NCI-H1105 (cell line): ENCODE measurements at places on chromosomes 1 and 21.

GRCh38 chr1:7922301-7922700 is 18.3 kb downstream of the TNFRSF9 start:
- no peak for DNase-seq

GRCh38 chr1:156129687-156130577 is 15.4 kb downstream of the LMNA start:
- peak; percentile 56 for DNase-seq

DNA sequence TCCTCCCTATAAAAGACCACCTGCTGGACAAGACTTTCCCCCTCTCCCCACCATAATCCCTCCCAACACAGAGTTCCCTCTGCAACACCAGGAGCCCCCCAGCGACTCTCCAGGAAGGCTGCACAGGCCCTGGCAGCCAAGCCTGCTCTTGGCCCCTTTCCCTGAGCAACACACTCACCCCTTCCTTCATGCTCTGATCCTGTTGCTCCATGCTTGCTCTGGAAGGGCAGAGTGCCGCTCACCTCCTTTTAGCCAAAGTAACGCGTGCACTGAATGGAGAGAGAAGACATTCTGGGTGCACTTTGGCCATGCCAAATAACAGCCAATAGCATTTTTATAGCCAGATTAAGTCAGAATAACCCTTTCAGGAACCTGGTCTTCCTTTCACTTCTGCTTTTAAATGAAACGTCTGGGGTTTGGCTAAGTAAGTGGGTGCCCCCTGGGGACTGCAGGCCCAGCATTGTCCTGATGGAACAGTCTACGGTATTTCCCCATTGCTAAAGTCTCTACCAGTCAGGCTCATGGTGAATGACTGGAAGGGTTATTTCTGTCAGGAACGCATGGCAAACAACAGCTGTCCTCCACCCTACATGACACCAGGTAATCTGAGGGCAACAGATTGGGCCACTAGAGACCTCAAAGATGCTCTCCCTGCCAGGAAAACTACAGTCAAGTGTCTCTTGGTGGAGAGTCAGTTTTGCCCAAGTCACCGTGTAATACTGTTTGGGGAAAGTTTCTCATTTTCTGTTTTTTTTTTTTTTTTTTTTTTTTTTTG is at the start of gene SLC2A5:
TSS of gene SLC2A5 (minus strand) at position 310 of the 775 bp plus-strand sequence. CDS start at position 211, 99 bp downstream.
- no peak for DNase-seq

DNA sequence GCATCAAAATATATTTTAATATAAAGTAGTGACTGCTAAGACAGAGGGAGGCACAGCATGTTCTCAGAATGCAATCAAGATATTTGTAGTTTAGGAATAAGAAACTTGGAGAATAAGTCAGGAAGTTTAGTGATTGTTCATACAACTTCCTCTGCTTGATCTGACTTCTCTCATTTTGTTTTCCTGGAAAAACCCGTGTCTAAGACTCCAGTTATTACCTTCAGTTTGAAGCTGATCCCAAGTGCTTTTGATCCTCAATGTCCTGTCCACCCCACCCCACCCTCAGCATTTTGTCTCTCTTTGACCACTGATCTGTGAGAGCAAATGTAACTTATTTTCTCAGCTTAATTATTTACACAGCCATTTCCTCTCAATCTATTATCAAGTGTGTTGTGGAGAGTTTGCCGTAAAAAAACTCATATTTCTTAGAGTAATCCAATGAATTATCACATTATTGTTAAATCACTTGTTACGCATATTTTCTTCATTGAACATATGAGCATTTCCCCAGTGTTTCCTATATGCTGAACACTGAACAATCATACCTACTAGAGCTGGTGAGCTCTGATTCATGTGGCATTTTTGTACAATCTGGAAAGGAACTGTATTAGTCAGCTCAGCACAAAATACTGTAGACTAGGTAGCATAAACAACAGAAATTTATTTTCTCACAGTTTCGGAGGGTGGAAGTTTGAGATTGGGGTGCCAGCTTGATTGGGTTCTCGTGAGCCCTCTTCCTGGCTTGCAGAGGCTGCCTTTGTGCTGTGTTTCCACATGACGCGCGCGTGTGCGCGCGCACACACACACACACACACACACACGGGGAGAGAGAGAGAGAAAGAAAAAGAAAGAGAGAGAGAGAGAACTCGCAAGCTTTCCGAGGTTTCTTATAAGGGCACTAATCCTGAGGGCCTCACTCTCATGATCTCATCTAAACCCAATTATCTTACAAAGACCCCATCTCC is 65.5 kb upstream of the DPYD start:
- no peak for DNase-seq

GRCh38 chr1:84726593-84727499 is 36.6 kb upstream of the SSX2IP start:
- no peak for DNase-seq

DNA sequence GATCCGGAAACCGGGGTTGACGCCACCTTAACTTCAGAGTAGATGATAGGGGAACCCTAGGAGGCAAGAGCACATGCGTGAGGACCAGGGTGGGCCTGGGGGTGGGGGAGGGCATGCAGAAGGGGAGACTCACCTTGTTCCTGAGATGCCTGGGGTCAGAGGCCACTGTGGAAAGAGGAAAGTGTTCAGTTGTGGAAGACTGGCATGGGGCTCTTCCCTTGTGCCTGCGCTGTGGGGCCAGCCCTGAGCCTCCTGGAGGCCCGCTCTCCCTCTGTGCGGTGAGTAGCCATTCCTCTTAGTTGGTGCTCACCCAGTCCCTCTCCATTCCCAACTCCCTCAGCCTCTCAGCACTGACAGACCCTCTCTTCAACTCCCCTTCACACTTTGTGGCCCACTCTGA is 36.6 kb downstream of the FCRL5 start:
- DNase-seq, result no peak

GRCh38 chr1:101898137-101898536 is 98.6 kb downstream of the OLFM3 start:
- DNase-seq, result no peak

- no peak for DNase-seq
Measured at GRCh38 chr1:173479649-173480048, 2.5 kb downstream of the PRDX6 start.

DNA sequence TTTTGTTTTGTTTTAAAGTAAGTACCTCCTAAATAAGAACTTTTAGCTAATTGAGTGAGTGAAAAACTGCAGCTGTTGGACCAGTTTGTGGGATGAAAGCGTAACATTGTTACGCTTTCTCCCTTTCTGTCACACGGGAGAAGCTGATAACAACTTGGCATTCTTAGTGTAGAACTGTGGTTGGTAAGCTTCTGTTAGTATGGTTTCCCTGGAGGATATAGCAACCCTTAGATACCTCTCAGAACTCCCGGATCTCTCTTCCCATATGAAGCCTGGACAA is 98.2 kb downstream of the CACHD1 start:
- no peak for DNase-seq

DNA sequence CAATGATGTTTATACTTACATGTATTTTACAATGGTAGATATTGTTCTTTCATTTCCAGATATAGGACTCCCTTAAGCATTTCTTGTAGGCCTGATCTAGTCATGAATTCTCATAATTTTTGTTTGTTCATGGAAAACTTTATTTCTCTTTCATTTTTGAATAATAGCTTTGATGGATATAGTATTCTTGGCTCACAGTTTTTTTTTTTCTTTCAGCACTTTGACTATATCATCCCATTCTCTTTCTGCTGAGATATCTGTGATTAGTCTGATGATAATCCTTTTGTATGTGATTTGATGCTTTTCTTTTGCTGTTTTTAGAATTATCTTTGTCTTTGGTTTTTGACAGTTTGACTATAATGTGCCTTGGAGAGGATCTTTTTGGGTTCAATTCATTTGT is 24.1 kb upstream of the CHODL start:
- no peak for DNase-seq

- DNase-seq, result no peak
Measured at GRCh38 chr1:229033480-229033879, 237.4 kb upstream of the RAB4A start.

DNA sequence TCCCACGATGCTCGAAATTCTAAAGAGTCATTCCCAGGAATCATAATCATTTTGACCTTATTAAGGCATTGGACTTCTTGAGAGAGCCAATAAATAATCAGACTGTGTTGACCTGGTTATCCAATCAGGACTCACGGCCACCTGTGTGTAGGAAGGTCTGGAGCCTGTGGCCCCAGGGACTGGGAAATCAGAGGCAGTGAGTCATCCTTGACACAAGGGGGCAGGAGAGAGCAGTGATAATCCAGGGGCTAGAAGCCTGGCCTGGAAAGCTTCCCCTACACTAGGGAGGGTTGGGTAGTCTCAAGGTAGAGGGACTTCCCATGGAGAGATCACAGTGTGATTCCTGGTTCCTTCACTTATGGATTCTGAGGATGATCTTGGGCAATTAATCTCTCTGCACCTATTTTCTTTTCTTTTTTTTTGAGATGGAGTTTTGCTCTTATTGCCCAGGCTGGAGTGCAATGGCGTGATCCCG is 4.7 kb downstream of the MR1 start:
- DNase-seq, result peak; percentile 50

DNA sequence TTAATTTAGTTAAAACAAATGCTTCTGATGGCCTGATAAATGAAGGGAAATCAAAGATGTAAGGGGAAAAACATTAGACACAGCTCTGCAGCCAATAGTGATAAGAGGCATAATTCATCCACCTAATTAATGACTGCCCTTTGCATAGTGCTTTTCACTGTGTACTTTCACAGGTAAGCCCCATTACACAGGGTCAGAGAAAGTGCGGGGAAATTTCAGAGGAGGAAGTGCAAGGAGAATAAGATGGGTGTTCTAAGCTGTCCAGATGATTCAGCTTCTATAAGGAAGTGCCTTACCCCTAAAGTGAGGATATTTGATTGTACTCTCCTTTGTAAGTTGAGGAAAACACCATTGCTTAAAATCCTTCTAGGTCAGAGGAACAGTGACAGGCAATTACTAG is 88.0 kb downstream of the NR5A2 start:
- no peak for DNase-seq

DNA sequence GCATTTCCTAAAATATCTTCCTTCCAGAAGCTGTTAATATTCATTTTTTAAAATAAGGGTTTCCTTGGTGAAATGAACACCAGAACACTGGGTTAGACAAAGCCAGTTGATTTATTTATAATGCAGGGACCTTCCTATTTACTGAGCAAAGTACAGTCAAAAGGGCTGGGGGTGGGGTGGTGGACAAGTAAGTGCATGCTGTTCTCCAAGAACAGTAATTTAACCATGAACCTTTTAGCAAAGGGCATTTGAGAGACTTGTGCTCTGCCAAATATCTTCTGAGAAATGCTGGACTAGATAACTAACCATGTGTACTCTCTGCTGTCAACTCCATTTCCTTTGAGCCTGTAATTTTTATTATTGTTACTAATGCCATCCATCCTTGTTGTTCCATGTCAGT is 100.2 kb downstream of the OMA1 start:
- DNase-seq, result no peak

GRCh38 chr1:71232786-71233185 is 152.0 kb upstream of the ZRANB2 start:
- DNase-seq, result no peak

DNA sequence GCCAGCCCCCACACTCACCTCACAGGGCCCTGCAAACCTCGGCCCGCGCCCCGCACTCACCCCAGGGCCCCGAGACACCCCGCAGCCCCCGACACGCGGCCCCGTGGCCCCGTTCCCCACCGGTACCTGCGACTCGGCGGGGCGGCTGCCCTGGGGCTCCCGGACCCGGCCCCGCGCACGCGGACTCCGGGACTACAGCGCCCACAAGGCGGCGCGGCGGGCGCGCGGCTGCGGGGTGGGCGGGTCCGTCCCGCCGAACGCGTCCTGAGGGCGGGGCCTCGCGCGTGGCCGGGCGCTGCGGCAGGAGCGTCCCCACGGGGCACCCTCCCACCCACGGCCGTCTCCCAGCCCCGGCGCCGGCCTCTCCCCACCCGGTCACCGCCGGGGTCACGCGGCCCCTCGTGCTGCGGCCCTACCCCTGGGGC is at the start of gene SLC19A1:
TSS of gene SLC19A1 (minus strand) at position 199 of the 425 bp plus-strand sequence. CDS start 4,481 bp downstream, outside the sequence.
- peak; percentile 21 for DNase-seq

- no peak for DNase-seq
Measured at GRCh38 chr1:67632811-67633655, 52.0 kb upstream of the GADD45A start.

- DNase-seq, result peak; percentile 54
Measured at GRCh38 chr1:50705699-50706098, 254.4 kb downstream of the FAF1 start.
